Left renal cortex interstitium (tissue), 4 donors: ENCODE measurements at places on chromosomes 4 and X. TPM values are rescaled to one million over a fixed set of nuclear protein-coding genes. Genes with fewer than 3 reads are reported as not detected.

Gene GK2
- not detected for polyA plus RNA-seq

Gene NIPAL1
- polyA plus RNA-seq: 8.8 TPM

Gene IL2RG
- 1.1 TPM for polyA plus RNA-seq

Gene RIBC1
- 4.1 TPM for polyA plus RNA-seq

Gene EDNRA
- 76.2 TPM for polyA plus RNA-seq
